ENCODE measurements at places on chromosomes 11 and 22.

DNA sequence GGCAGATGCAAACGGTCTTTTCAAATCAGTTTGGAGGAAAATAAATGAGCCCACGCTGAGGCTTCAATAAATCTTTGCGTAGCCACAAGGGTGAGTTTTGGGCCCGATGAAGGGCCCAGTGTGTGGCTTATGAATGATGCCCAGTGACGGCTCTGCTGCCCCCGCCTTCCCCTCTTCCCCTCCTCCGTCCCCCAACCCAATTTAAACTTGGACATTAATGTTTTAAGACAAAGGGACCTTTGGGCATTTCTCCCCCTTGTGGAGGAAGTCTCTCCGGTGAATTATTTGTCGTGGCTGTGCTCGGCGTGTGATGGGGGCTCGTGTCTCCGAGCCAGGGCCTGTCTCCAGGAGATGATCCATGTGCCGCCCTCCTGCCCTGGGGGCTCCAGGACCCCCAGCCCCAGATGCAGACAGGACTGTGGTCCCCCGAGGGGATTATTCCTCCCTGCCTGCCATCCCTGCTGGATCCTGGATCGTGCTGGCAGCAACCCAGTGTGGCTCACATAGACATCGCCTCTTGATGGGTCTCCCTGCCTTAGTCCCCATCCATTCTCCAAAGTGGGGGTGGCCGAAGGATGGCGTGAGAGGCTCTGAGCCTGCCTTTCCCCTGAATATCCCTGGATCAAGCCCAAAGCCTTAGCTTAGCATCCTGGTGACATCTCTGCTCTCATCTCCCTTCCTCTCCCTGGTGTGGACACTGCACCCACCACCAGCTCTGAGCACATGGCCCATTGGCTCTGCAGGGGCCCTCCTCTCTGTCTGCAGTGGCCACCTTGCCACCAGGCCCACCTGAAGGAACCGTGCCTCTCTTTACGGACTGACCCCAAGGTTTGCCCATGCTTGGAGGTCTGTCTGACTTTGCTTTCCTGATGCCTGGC, 56.4 kb downstream of the SMIM38 start:
- DNase-seq = no peak

GRCh38 chr22:39913321-39913720, 12.4 kb downstream of the GRAP2 start:
- no peak for DNase-seq

DNA sequence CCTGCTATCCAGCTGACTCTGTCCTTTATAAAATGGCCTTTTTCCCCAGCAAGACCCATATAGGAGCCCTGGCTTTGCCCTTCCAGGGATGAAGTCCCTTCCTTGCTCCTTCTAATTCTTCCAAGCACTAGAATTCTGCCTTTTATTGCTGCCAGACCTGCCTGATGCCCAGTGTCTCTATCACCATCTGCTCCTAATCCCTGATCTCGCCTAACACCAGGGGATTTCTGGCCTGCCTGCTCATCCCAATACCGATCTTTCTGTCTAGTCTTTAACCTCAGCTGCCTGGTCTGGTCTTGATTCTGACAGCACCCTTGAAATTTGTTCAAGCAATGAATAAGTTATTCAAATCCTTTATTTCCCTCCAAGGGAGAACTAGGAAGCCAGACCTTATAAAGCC, 150.2 kb downstream of the SPON1 start:
- no peak for DNase-seq

DNA sequence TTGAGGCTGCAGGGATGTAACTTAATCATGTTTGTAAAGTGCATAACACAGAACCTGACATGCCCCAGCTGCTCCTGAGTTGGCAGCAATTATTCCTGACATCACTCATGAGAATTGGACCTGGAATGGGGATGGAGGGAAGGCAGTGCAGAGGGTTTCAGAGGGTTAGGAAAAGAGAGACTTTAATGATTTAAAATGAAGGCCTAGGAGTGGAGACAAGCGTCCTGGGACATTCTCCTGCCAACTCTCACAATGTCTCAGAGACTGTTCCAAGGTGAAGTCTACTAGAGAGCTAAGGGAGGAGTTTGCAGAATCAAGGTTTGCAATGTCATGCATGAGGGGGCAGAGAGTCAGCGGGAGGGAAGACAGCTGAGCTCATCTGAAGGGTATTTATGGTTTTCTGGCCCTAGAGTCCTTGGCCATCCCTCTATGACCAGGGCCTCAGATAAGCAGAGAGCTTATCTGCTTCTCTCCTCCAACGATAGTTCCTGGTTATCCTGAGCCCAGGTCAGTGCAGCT, 36.9 kb downstream of the GGTLC2 start:
- no peak for DNase-seq

DNA sequence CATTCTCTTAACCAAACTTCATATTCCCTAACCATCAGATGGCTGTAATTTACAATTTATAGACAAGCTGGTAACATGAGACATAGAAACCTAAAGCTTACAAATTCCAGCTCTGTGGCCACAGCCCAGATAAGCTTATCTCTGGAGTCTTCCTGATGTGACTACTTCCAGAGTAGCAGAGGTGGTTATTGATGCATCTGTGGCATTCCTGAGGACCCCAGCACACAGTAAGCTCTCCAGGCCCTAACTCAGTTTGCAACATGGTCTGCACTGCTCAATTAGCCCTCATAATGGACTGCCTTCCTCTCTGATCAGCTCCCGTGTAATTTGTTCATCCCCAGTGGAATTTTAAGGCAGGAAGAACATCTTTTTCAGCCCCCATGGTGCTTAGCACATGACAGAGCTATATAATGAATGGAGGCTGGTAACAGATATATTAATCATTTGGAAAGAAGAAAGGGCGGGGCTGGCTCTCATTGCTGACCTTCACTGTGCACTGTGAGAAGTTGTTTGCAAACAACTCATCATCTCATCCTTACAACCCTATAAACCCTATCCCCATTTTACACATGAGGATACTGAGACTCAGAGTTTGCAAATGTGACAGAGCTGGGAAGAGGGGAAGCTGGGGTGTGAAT, 30.1 kb upstream of the KCNJ11 start:
- DNase-seq = no peak

GRCh38 chr22:18113680-18114394, 3.2 kb downstream of the TUBA8 start:
- DNase-seq = no peak

DNA sequence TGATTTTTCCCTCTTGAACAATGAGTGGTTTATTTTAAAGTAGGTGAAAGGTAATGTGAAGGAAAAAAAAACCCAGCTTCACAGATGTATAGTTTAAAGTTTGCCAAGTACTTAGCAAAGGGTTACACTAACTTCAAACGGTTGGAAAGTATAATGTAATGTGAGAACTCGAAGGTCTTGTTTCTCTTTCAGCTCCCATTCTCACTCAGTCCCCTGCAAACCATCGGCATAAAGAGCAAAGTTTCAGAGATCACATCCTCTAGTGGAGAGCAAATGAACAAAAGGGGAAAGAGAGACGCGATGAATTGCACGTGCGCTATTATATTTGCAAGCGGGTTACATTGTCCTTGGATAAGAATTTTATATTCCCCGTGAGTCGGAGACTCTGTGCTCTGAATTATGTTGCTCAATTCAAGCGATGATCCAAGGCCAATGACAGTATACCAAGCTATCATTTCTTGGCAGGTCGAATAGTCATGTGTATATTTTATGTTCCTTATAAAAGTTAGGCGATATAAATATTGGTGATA, 37.6 kb upstream of the BIRC3 start:
- peak; percentile 59 for DNase-seq

GRCh38 chr11:75275581-75275980, 35.0 kb downstream of the TPBGL start:
- DNase-seq = peak; percentile 54

DNA sequence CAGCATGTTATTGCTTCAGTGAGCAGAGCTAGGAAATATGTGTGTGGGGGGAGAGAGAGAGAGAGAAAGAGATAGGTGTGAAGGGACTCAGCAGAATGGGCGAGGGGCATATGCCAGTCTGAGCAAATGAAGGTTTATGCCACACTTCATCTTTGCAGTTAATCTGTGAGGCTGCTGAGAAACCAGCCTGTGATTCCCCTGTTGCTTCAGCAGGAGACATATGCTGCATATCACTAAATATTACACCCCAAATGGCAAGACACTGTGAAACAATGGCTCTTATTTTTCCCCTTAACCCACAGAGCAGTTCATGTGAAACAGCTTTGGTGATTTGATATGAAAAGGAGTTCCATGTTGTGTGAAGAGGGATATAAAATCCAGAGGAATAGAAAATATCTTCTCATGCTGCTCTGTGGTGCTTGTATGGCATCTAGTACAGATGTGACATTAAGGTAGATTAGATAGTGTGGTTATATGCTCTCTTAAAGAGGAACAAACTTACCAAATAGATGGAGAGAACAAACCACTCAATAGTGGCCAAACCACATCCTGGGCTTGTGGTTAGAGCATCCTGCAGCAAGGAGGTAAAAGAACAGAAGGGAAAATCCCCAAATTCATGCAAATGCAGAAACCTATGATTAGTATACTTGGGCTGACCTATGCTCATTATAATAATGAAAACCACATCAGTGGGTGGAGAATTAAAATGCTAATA, 864.2 kb downstream of the FAM181B start:
- DNase-seq = no peak

- DNase-seq = peak; percentile 52
These were observed 21.4 kb downstream of the CHKA start for GRCh38 chr11:68099474-68100405.

- DNase-seq = no peak
These were observed 71.2 kb downstream of the PHF21A start for GRCh38 chr11:46050003-46050461.

- peak; percentile 71 for DNase-seq
These were observed 27.0 kb upstream of the HIKESHI start for GRCh38 chr11:86274999-86275398.
